ENCODE measurements at places on chromosomes 7 and 10. TPM values are rescaled to one million over a fixed set of nuclear protein-coding genes. Genes with fewer than 3 reads are reported as not detected.
A peak's percentile ranks its signal among the peaks of the same experiment; 100 is the strongest.

- H3K36me3 ChIP-seq = no peaks in the 10 kb centered on the region
- H3K4me1 ChIP-seq = peaks cover 11% of the 10 kb centered on the region
- H3K4me3 ChIP-seq = peak overlapping the region; percentile 78
- H3K27me3 ChIP-seq = no peaks in the 10 kb centered on the region
Observed at GRCh38 chr10:79070606-79071395, 2.0 kb downstream of the ZMIZ1 start.

GRCh38 chr7:149831741-149832219, 6.4 kb upstream of the ZNF862 start:
- DNase-seq = no peak
- no peaks in the 10 kb centered on the region for H3K4me1 ChIP-seq
- H3K36me3 ChIP-seq = no peaks in the 10 kb centered on the region
- H3K27ac ChIP-seq = no peak overlapping the region
- H3K4me3 ChIP-seq = no peak overlapping the region

- H3K27me3 ChIP-seq = no peaks in the 10 kb centered on the region
- H3K4me1 ChIP-seq = no peaks in the 10 kb centered on the region
- H3K27ac ChIP-seq = no peak overlapping the region
- no peaks in the 10 kb centered on the region for H3K36me3 ChIP-seq
Observed at GRCh38 chr7:34153656-34154270, 248.4 kb downstream of the BMPER start.

OR2A1 gene
- total RNA-seq = 0.33 TPM

- H3K36me3 ChIP-seq = no peaks in the 10 kb centered on the region
- no peak for DNase-seq
- no peaks in the 10 kb centered on the region for H3K4me1 ChIP-seq
- H3K27ac ChIP-seq = peak overlapping the region; percentile 82
- H3K27me3 ChIP-seq = no peaks in the 10 kb centered on the region
- H3K4me3 ChIP-seq = no peak overlapping the region
Observed at GRCh38 chr10:44955413-44956070, 4.1 kb upstream of the RASSF4 start.

TACR2 gene
- total RNA-seq = 0.66 TPM

DNA sequence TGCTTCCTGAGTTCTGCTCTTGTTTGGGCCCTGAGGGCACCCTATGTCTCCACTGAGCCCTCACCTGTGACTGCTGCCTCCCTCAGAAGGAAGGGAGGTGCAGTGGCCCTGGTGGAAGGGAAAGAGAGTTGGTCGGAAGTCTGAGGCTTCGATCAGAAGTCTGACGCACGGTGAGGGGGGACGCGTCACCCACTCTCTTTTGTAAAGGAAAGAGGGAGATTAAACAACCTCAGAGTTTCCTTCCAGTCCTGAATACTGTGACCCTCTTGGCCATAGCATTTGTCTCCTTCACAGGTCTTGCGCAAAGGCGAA, 31.4 kb upstream of the TRIM8 start:
- H3K27ac ChIP-seq = no peak overlapping the region
- no peaks in the 10 kb centered on the region for H3K27me3 ChIP-seq
- H3K36me3 ChIP-seq = no peaks in the 10 kb centered on the region

DNA sequence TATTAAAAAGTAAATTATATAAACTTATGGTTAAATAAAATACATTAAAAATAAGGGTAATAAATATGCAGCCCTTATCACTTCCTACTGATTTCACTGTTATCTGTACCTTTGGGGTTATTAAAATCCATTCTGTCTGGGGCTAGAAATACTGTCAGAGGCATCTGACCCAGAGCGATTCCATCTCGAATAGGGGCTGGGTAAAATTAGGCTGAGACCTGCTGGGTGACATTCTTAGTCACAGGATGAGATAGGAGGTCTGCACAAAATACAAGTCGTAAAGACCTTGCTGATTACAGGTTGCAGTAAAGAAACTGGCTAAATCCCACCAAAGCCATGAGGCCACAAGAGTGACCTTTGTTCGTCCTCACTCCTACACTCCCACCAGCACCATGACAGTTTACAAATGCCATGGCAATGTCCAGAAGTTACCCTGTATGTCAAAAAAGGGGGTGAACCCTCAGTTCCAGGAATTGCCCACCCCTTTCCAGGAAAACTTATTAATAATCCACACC, 77.6 kb downstream of the COBL start:
- no peak for DNase-seq
- H3K4me1 ChIP-seq = no peaks in the 10 kb centered on the region
- no peaks in the 10 kb centered on the region for H3K27me3 ChIP-seq
- H3K27ac ChIP-seq = no peak overlapping the region
- H3K36me3 ChIP-seq = no peaks in the 10 kb centered on the region

NEURL1 gene
- total RNA-seq = 1.5 TPM

- no peaks in the 10 kb centered on the region for H3K36me3 ChIP-seq
- H3K4me1 ChIP-seq = peaks cover 23% of the 10 kb centered on the region
- no peak for DNase-seq
- H3K4me3 ChIP-seq = no peak overlapping the region
Observed at GRCh38 chr7:101167645-101168411, 2.5 kb upstream of the VGF start.

DNA sequence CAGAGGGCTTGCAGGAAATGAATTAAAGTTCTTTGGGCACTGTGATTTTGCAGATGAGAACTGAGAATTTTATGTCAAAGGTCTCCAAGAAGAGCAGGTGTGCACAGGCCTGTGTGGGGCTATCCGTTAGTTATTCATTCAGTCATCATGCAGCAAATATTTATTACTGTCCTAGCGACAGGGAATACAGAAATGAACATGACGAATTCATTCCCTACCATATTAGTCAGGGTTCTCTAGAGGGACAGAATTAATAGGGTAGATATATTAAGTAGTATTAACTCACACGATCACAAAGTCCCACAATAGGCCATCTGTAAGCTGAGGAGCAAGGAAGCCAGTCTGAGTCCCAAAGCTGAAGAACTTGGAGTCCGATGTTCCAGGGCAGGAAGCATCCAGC, 2.9 kb upstream of the MMP21 start:
- no peaks in the 10 kb centered on the region for H3K4me1 ChIP-seq
- DNase-seq = no peak
- no peak overlapping the region for H3K27ac ChIP-seq
- no peaks in the 10 kb centered on the region for H3K27me3 ChIP-seq
- no peak overlapping the region for H3K4me3 ChIP-seq
- no peaks in the 10 kb centered on the region for H3K36me3 ChIP-seq

GRCh38 chr10:62083412-62084267, 182.1 kb downstream of the ARID5B start:
- no peak for DNase-seq
- H3K27ac ChIP-seq = peak overlapping the region; percentile 84
- no peak overlapping the region for H3K4me3 ChIP-seq
- no peaks in the 10 kb centered on the region for H3K27me3 ChIP-seq
- peaks cover 31% of the 10 kb centered on the region for H3K4me1 ChIP-seq

GRCh38 chr10:34726862-34727261, 88.2 kb downstream of the PARD3 start:
- H3K36me3 ChIP-seq = no peaks in the 10 kb centered on the region
- H3K27ac ChIP-seq = no peak overlapping the region
- no peak for DNase-seq
- H3K4me3 ChIP-seq = no peak overlapping the region
- H3K4me1 ChIP-seq = no peaks in the 10 kb centered on the region
- no peaks in the 10 kb centered on the region for H3K27me3 ChIP-seq

GRCh38 chr10:89985446-89985845, 284.1 kb downstream of the KIF20B start:
- DNase-seq = no peak
- no peaks in the 10 kb centered on the region for H3K36me3 ChIP-seq
- no peaks in the 10 kb centered on the region for H3K4me1 ChIP-seq
- H3K27ac ChIP-seq = no peak overlapping the region
- no peak overlapping the region for H3K4me3 ChIP-seq

GRCh38 chr10:4151466-4151865, 366.5 kb upstream of the KLF6 start:
- no peaks in the 10 kb centered on the region for H3K4me1 ChIP-seq
- no peak overlapping the region for H3K4me3 ChIP-seq
- H3K27me3 ChIP-seq = no peaks in the 10 kb centered on the region
- DNase-seq = no peak

CFAP58 gene
- 0.98 TPM for total RNA-seq

GRCh38 chr7:157574914-157575586, 238.2 kb downstream of the DNAJB6 start:
- no peak for DNase-seq
- no peak overlapping the region for H3K27ac ChIP-seq
- no peak overlapping the region for H3K4me3 ChIP-seq
- no peaks in the 10 kb centered on the region for H3K27me3 ChIP-seq
- no peaks in the 10 kb centered on the region for H3K4me1 ChIP-seq

GRCh38 chr10:89846281-89846630, 144.9 kb downstream of the KIF20B start:
- H3K4me3 ChIP-seq = no peak overlapping the region
- no peaks in the 10 kb centered on the region for H3K4me1 ChIP-seq
- H3K27ac ChIP-seq = no peak overlapping the region
- H3K27me3 ChIP-seq = no peaks in the 10 kb centered on the region

GRCh38 chr7:157682946-157683746, 346.3 kb downstream of the DNAJB6 start:
- no peak overlapping the region for H3K27ac ChIP-seq
- no peak overlapping the region for H3K4me3 ChIP-seq
- no peak for DNase-seq
- H3K36me3 ChIP-seq = no peaks in the 10 kb centered on the region

DNA sequence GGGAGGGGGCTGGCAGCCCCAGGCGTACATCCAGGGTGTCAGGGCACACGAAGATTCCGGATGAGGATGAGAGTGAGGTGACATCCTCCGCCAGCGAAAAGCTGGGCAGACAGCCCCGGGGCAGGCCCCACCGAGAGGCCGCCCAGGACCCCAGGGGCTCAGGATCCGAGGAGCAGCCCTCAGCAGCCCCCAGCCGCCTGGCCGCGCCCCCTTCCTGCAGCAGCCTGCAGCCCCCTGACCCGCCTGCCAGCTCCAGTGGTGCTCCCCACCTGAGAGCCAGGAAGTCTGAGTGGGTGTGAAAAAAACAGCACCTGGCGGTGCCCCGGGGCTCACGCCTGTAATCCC, 3.2 kb downstream of the GJD4 start:
- H3K4me3 ChIP-seq = peak overlapping the region; percentile 39
- no peaks in the 10 kb centered on the region for H3K4me1 ChIP-seq
- no peak for DNase-seq
- H3K27ac ChIP-seq = no peak overlapping the region
- peaks cover 12% of the 10 kb centered on the region for H3K27me3 ChIP-seq

FANK1 gene
- 2.6 TPM for total RNA-seq

ADIRF gene
- 288 TPM for total RNA-seq

- no peaks in the 10 kb centered on the region for H3K36me3 ChIP-seq
- no peak for DNase-seq
- no peak overlapping the region for H3K4me3 ChIP-seq
- H3K27me3 ChIP-seq = no peaks in the 10 kb centered on the region
Observed at GRCh38 chr10:126349676-126350075, 38.6 kb downstream of the ADAM12 start.

- no peak for DNase-seq
- H3K27ac ChIP-seq = no peak overlapping the region
- H3K4me3 ChIP-seq = no peak overlapping the region
Observed at GRCh38 chr10:76778914-76779795, 858.5 kb downstream of the KCNMA1 start.

LRRC4 gene
- 1.6 TPM for total RNA-seq

DNA sequence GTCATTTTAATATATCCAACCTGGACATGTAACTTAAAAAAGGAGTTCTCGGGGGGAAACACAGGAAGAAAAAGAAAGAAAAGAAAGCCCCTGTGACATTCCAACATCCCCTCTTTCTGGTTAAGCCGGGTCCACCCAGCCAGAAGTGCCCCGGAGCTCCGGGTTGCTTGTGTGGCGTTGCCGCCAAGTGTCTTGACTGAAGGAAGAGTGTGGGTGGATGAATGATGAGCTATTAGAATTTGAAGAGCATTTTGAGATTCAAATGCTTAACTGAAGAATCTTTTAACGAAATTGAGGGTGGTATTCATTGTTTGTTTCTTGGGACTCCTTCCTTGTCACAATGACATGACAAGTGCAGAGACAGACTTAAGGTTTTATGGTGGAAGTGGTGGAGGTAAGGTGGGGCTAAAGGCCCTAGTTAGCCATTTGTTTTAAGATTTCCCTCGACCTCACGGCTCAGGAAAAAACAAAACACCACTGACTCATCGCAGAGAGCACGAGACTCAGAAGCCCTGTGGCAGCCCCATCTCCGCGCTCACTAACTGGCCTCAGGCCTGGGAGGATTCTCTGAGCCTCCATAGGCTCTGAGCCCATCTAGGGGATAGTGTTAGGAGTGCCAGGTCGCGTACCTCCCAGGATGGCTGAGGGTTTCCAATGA, 1.8 kb upstream of the GLI3 start:
- H3K36me3 ChIP-seq = no peaks in the 10 kb centered on the region
- H3K4me1 ChIP-seq = no peaks in the 10 kb centered on the region
- no peak for DNase-seq
- H3K27me3 ChIP-seq = peaks cover 7% of the 10 kb centered on the region
- peak overlapping the region; percentile 97 for H3K4me3 ChIP-seq

DNA sequence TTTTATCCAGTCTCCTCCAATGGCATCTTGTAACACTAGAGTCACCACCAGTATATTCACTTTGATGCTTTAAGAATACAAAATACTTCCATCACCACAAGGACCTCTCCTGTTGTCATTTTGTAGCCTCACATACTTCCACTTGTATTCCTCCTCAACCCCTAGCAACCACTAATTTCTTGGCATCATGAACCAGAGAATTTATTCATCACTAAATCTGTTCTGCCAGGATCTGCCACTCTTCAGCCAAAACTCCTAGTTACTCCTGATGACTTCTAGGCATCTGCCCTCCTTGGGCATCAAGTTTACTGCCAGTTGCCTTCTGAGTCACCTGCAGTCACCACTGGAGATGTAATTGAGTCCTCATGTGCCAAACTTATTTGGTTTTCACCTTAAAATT, 906.8 kb downstream of the CNTNAP2 start:
- no peaks in the 10 kb centered on the region for H3K36me3 ChIP-seq
- DNase-seq = no peak
- H3K4me1 ChIP-seq = no peaks in the 10 kb centered on the region
- H3K27me3 ChIP-seq = no peaks in the 10 kb centered on the region
- no peak overlapping the region for H3K27ac ChIP-seq

- no peak for DNase-seq
- H3K36me3 ChIP-seq = no peaks in the 10 kb centered on the region
- H3K4me3 ChIP-seq = no peak overlapping the region
- H3K4me1 ChIP-seq = no peaks in the 10 kb centered on the region
Observed at GRCh38 chr7:81515009-81515408, 254.8 kb downstream of the HGF start.

GRCh38 chr7:112421666-112422486, 28.4 kb upstream of the IFRD1 start:
- no peaks in the 10 kb centered on the region for H3K36me3 ChIP-seq
- H3K27ac ChIP-seq = peak overlapping the region; percentile 81
- peaks cover 21% of the 10 kb centered on the region for H3K4me1 ChIP-seq
- no peak for DNase-seq

RET gene
- total RNA-seq = 0.96 TPM

Measured in breast epithelium (tissue), 4 donors.